A172 (cell line): ENCODE measurements at places on chromosomes 4 and X. TPM values are rescaled to one million over a fixed set of nuclear protein-coding genes. Genes with fewer than 3 reads are reported as not detected.

DNA sequence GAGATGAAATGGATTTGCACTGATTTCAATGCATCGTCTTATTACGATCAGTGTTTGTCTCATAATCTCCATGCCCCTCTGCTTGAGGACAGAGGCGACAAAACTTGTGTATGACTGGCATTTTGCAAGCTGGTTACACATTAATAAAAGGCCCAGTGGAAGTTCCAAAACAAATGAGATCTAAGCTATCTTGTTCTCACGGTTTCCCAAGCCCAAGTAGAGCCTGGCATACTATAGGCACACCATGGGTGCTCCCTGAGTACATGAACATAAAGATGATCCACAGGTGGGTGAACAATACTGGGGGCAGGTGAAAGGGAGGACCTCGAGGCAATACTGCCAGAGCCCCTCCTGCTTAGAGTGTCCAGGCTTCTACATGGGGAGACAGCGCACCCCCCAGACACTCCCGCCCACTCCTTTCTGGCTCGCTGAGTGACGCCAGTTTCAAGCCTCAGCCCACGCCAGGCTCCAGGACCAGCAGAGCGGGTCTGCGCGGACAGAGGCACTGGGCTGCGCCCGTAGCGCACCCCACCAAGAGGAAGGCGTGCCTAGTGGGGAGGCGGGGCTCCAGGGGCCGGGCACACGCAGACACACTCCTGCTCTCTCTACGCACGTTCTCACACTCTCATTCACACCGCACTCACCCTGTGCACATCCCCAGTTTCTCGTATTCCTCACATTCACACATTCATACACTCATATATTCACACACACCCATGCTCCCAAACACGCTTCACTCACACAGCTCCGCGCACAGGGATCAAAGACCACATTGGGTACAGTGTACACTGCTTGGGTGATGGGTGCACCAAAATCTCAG, 8.9 kb upstream of the GSX2 start:
- no peak for DNase-seq

Gene SEC31A
- 146 and 150 TPM in 2 replicates for total RNA-seq

Gene SLC34A2
- total RNA-seq: not detected in 2 replicates

DNA sequence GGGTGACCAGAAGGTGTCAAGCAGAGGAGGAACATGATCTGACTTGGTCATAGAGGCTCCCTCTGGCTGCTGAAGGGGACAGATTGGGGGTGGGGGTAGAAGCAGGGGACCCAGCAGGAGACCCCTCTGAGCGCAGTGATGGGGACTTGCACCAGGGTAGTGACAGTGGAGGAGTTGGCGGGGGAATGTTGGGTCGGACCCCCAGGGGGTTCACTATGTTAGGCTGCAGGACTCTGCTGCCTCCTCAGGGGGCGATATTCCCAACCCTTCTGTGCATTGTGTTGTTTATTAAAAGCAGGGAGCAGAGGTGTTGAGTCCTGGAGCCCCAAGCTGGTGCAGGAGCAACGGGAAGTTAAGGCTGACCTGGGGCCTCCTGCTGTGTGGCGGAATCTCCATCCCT, 8.8 kb downstream of the WDR13 start:
- no peak for DNase-seq

Gene SAGE1
- not detected in 2 replicates for total RNA-seq

Gene CENPVL1
- not detected in 2 replicates for total RNA-seq

GRCh38 chr4:139555705-139556070, 331 bp downstream of the SETD7 start:
- DNase-seq: no peak

Gene MAP7D3
- total RNA-seq: 7.9 and 8.6 TPM in 2 replicates

Gene CT55
- 1.5 and 2.5 TPM in 2 replicates for total RNA-seq

Gene NR3C2
- 1.3 and 3.3 TPM in 2 replicates for total RNA-seq

GRCh38 chrX:147476008-147476407, 435.7 kb upstream of the FMR1 start:
- DNase-seq: peak; percentile 20

- DNase-seq: no peak
Measured at GRCh38 chrX:109268340-109268739, 213.5 kb downstream of the GUCY2F start.

- no peak for DNase-seq
Measured at GRCh38 chr4:96952610-96953009, 1112.7 kb downstream of the PDHA2 start.

Gene RHOXF1
- total RNA-seq: not detected in 2 replicates

- DNase-seq: peak; percentile 0
Measured at GRCh38 chr4:18155067-18156041, 133.8 kb upstream of the LCORL start.

Gene TRAM1L1
- total RNA-seq: not detected in 2 replicates

Gene GAGE13
- 6.7 TPM in 1 of 2 replicates, not detected in the other for total RNA-seq

GRCh38 chr4:155008389-155008788, 200.0 kb upstream of the NPY2R start:
- DNase-seq: no peak

DNA sequence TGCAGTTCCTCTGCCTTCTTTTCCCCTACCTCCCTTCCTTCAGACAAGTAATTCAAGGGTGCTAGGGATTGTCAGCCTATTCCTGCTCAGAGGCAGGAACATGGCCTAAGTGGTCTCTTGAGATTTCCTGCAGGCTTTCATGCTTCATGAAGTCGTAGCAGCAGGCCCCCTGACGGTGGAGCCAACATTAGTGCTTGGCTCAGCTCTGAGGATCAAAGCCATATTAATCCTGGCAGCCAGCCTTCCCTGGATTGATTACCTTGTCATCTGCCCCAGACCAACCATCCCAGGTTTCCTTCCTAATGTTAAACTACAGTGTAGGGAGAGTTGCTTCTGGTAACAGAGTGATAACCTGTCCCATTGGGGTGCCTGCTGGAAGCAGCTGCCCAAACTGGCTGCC, 84.1 kb downstream of the SLC16A2 start:
- no peak for DNase-seq

Gene ERVMER34-1
- not detected in 2 replicates for total RNA-seq

DNA sequence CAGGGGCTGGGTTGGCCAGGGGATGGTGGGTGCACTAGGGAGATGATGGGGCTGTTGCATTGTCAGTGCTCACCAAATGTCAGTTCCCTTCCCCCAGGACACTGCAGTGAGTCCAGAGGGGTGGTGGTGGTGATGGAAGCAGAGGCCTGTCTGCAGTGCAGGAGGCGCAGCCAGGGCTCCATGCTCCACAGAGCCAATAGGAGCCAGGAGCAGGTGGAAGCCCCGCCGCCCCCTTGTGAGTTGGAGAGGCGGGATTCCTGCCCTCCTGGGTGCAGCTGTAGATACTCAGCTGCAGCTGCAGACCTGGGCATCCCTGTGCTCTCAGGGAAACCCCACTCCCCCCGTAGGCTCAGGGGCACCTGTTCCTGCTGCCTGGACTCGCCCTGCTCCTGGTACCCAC, 284.7 kb downstream of the EVC2 start:
- no peak for DNase-seq

DNA sequence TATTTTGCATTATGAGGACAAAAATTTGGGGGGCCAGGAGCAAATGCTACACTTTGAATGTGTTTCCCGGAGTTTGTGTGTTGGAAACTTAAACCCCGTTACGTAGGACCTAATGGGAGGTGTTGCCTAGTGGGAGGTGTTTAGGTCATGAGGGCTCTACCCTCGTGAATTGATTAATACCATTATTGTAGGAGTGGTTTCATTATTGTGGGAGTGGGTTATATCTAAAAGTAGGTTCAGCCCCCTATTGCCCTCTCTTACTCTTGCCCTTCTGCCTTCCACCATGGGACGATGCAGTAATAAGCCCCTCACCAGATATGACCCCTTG, 15.5 kb downstream of the UBA6 start:
- no peak for DNase-seq

DNA sequence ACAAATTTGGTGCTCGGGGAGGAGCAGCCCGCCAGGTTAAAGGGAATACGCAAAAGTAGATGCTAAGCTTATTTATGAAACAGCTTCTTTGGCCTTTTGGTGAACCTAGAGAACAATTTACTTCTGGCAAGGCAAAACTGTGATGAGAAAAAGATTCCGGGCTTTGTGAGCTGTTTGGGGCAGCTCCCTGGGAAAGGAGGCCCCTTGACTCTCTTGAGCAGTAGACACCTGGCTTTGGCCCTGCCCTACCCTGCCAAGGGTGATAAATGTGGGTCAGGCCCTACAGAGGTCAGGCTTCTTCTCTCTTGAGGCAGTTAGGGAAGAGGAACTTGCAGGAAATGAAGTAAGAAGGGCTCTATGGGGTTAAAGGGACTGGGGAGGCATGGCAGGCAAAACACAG, 509.6 kb downstream of the MID1IP1 start:
- no peak for DNase-seq

DNA sequence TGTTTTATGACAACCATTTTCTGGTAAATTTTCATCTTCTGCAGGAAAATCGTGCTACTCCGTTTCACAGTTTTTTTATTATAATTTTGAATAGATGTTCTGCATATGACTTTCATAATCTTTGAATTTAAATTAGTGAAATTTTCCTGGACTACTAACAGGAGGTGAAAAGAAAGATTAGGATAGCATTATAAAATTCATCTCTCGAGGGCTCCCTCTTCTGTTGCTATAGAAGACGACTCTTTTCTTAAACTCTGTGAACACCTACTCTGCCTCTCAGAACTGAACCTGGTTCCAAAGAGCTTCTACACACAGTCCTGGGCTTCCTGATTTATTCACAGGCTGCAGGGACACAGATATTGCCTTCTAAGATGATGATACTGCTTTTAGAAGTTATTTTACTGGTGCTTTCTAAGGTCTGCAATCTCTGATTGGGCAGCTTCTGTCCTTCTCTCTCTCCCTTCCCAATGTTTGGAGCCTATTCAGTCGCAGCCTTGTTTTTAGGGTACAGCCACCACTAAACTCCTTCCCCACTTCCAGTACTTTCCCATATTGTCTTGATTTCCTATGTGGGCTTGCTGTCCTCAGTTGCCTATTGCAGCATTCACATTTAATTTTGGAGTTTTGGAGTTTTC, 10.1 kb upstream of the SAP30 start:
- peak; percentile 49 for DNase-seq

DNA sequence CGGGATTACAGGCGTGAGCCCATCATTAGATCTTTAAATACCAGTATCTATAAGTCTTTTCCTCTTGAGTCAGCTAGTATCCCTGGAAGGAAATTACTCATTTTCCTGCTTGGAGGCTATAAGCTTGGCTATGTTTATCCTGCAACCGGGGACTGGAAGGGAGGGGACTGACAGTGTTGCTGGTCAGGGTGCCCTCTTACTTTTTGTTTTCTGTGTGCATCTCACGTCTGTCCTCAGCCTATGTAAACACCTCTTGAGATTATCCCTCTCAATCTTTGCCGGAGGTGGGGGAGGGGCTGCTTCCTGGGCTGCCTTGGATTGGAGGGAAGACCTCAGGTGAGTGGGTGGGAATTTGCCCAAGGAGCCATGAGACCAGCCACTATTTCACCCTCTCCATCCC, 37.0 kb downstream of the HTT start:
- peak; percentile 60 for DNase-seq

- no peak for DNase-seq
Measured at GRCh38 chr4:145295122-145295521, 114.7 kb upstream of the OTUD4 start.

Gene PRR27
- not detected in 2 replicates for total RNA-seq
